ENCODE measurements at places on chromosomes 2 and 18. TPM values are rescaled to one million over a fixed set of nuclear protein-coding genes. Genes with fewer than 3 reads are reported as not detected.

GRCh38 chr2:140506606-140507005, 1624.2 kb downstream of the LRP1B start:
- no peak overlapping the region for H3K4me3 ChIP-seq
- no peaks in the 10 kb centered on the region for H3K27me3 ChIP-seq
- DNase-seq: no peak
- no peak overlapping the region for H3K27ac ChIP-seq
- H3K4me1 ChIP-seq: no peaks in the 10 kb centered on the region

- H3K4me3 ChIP-seq: peak within 1 kb of the TSS; percentile 59
- peaks cover 41% of the 10 kb centered on the region for H3K4me1 ChIP-seq
- no peak within 1 kb of the TSS for H3K27ac ChIP-seq
- no peak for DNase-seq
Measured at GRCh38 chr2:172085460-172086159, at the start of gene DLX1. TSS of gene DLX1 (plus strand) at chr2:172085507. CDS start at chr2:172085678, 171 bp downstream.

DNA sequence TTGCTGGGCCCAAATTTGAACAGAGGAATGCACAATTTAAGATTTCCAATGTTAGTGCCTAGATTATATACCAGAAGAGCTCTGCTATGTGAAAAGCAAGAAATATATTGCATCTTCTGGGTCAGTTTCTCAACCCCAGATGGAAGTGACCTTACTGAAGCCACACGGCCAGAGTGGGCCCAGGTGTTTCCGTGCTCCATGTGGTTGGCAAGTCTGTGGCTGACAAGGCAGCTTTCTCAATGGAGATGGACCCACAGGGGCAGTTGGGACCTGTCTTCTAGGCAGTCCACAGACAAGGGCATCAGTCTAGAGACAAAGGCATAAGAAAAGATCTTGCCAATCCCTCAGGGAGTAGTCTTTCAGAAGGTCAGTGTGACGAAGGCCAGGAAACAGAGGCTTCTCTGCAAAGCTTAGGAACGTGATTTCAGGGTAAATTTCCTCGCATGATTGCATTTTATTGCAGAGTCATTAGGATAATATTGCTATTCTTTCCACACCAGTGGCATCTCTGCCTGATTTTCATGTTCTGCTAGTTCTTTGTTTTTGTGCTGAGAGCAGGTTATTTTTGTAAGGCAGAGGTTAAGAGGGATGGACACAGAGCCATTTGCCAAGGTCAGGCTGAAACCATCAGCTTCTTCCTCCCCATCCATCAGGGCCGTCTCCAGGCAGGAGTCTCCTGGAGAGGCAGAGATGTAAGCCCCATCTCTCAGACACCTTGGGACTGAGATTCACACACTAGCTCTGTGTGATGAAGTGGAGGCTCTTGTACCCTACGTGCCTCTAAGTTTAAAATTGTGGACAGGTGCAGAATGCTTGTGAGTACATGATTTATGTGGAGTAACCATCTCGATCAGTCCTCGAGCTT, 202.1 kb downstream of the ANKRD30B start:
- H3K4me3 ChIP-seq: no peak overlapping the region
- H3K27me3 ChIP-seq: no peaks in the 10 kb centered on the region
- no peaks in the 10 kb centered on the region for H3K36me3 ChIP-seq
- no peak overlapping the region for H3K27ac ChIP-seq
- peaks cover 14% of the 10 kb centered on the region for H3K4me1 ChIP-seq

DNA sequence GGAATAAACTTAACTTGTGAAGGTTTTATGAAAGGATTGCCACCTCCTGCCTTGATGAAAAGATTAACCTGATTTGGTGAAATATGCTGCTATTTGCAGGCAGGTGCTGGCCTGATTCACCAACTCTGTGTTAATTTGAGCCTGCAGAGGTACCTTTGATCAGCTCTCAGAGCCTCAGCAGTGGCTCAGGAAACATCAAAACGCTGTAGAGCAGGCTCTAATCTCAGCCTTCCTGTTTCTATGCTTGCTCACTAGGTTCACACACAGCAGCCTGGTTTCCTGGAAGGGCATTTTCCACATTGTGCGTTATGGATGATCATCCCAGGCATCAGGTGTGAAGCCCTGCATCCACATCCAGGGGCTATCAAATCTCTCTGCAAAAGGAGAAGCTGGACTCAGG, 16.9 kb downstream of the TGIF1 start:
- peaks cover 18% of the 10 kb centered on the region for H3K4me1 ChIP-seq
- no peak overlapping the region for H3K4me3 ChIP-seq
- H3K27me3 ChIP-seq: no peaks in the 10 kb centered on the region
- H3K27ac ChIP-seq: no peak overlapping the region
- no peaks in the 10 kb centered on the region for H3K36me3 ChIP-seq

DNA sequence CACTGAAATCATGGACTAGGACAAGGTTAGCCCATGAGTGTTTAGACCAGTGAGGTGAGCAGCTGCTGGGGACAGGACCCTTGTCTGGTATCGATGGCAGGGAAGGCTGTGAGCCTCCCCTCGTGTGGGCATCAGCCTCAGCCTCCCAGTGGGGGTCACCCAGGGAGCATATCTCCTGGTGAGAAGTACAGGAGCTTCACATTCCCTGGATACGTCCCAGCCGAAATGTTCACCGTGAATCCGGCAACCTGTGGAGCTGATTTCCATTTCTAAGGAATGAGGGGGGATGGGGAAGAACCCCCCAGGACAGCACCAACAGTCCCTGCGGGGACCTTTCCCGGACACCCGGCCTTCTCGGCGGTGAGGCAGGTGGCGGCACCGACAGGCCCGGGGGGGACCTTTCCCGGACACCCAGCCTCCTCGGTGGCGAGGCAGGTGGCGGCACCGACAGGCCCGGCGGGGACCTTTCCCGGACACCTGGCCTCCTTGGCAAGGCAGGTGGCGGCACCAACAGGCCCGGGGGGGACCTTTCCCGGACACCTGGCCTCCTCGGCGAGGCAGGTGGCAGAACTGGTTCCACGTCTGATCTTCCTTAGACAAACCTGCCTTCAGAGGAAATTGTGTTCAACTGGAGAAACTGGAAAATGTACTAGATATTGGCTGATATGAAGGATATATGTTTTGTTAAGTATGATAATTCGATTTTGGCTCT, 21.2 kb downstream of the RTP5 start:
- H3K36me3 ChIP-seq: no peaks in the 10 kb centered on the region
- H3K4me3 ChIP-seq: no peak overlapping the region
- H3K4me1 ChIP-seq: no peaks in the 10 kb centered on the region
- H3K27me3 ChIP-seq: no peaks in the 10 kb centered on the region

Gene HMSD
- not detected for total RNA-seq

- no peak overlapping the region for H3K4me3 ChIP-seq
- H3K4me1 ChIP-seq: no peaks in the 10 kb centered on the region
- H3K27ac ChIP-seq: peak overlapping the region; percentile 25
- no peaks in the 10 kb centered on the region for H3K36me3 ChIP-seq
- H3K27me3 ChIP-seq: no peaks in the 10 kb centered on the region
Measured at GRCh38 chr2:437756-438393, 150.0 kb upstream of the ALKAL2 start.

DNA sequence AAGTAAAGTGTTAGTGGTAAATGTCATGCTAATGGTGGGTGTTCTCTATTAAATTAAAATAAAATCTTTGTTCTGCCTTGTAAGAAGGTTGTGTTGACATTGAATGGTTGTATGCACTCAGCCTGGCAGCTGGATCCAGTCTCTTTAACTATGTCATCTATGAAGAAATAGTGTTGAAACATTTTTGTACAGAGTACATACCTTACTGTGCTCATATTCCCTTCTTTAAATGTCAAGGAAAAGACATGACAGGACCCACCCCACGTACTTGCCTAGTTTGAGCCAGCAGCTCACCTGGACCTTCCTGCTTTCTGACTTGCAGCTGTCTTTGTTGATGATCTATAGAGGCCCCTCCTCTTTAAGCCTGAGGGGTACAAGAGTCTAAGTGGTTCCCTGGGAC, 85.6 kb upstream of the ST3GAL5 start:
- no peaks in the 10 kb centered on the region for H3K4me1 ChIP-seq
- no peak overlapping the region for H3K27ac ChIP-seq
- no peaks in the 10 kb centered on the region for H3K36me3 ChIP-seq
- DNase-seq: no peak
- no peaks in the 10 kb centered on the region for H3K27me3 ChIP-seq
- H3K4me3 ChIP-seq: no peak overlapping the region

DNA sequence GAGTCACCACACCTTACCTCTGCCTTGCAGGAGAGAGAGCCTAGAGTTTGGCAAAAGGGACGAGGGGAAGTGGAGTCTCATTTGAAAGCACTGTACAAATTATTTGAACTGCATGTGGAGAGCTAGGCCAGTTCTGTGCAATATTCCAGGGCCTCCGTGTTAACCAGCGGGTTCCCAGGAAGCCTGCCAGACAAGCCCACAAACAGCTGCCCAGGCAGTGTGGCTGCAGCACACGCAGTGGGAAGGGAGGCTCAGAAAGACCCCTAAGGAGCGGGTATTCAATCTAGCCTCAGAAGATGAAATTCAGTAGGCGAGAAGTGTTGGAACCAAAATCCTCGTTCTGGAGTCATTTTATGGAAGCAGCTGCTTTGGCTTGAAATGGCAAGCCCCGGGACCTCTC, 30.7 kb downstream of the CNGA3 start:
- no peaks in the 10 kb centered on the region for H3K4me1 ChIP-seq
- H3K27ac ChIP-seq: no peak overlapping the region
- H3K4me3 ChIP-seq: no peak overlapping the region
- no peaks in the 10 kb centered on the region for H3K36me3 ChIP-seq

GRCh38 chr2:46873604-46874068, 42.0 kb downstream of the MCFD2 start:
- H3K4me3 ChIP-seq: no peak overlapping the region
- peak; percentile 73 for DNase-seq
- peak overlapping the region; percentile 48 for H3K27ac ChIP-seq
- peaks cover 37% of the 10 kb centered on the region for H3K4me1 ChIP-seq

DNA sequence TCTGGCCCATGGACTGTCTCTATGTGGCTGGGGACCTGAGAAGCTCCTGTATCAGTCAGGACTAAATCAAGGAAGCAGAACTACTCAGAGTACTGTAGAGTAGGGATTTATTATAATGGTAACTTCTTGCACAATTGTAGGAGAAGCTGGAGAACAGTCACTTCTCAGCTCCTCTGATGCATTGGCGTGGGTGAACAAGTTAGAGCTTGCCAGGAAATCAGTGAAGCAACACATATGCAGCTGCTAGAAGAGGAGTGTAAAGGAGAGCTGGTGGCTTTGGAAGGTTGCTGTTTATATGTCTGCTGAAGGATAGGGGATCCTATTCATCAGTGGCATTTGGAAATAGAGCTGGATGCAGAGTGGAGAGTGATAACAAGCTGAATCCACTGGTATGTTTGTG, 215.5 kb upstream of the CWC22 start:
- no peaks in the 10 kb centered on the region for H3K36me3 ChIP-seq
- H3K27me3 ChIP-seq: no peaks in the 10 kb centered on the region
- H3K4me3 ChIP-seq: no peak overlapping the region
- no peak overlapping the region for H3K27ac ChIP-seq
- no peak for DNase-seq

GRCh38 chr2:168455645-168456520, at the start of gene CERS6:
TSS of gene CERS6 (plus strand) at chr2:168456272. CDS start at chr2:168456449, 177 bp downstream.
- peak; percentile 96 for DNase-seq
- no peaks in the 10 kb centered on the region for H3K27me3 ChIP-seq
- H3K27ac ChIP-seq: peak within 1 kb of the TSS; percentile 84
- peak within 1 kb of the TSS; percentile 91 for H3K4me3 ChIP-seq

DNA sequence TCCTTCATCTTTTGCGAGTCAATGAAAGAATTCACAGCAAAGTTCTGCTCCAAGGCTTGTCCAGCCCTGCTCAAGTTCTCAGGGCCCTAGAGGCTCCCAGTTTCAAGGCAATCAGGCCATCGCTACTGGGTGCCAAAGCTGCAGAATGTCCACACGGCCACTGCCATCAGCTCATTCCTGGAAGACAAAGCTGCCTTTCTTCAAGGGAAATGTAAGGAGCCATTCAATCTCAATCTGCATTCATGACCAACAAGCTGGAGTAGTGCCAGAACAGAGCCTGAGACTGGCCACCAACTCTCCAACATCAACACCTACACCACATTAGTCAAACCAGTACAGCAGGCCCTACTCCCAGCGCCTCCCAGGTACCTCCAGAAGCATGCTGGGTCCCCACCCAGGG, 202.2 kb downstream of the TCF4 start:
- no peak overlapping the region for H3K27ac ChIP-seq
- no peak overlapping the region for H3K4me3 ChIP-seq
- no peaks in the 10 kb centered on the region for H3K4me1 ChIP-seq

Data from transverse colon (tissue), 4 donors.